Fibroblast of skin of left biceps (primary cell): ENCODE measurements at places on chromosomes 3 and 15.

DNA sequence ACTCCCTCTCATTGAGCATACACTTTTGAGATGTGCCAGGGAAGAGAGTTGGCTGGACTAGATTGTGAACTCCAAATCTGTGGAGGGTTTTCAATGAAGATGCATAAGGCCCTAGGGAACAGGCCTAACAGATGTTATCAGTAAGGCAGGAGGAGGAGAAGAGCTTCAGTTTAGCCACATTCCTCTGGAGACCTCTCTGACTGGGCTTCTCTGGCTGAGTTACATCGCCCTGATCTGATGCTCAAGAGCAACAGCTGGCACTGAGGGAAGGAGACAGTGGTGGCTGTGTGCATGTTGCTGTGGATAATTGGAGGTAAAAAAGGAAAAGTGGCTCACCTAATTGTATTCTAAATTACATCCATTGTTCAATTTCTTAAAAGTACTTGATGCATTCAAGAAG, 206.4 kb upstream of the CFAP20DC start:
- no peak for DNase-seq

DNA sequence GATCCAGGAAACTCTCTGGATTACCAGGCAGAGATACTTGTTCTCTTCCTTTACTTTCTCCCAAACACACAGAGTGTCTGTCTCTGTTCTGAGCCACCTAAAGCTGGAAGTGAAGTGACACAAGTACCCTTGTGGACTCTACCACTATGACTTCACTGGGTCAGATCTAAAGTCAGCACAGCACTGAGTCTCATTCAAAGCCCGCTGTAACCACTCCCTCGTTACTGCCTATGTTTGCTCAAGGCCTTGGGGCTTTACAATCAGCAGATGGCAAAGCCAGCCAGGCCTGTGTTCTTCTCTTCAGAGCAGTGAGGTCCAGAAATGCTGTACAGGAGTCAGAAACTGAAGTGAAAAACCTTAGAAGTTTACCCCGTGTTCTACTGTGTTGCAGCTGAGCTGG, 588.3 kb upstream of the SEMA6D start:
- no peak for DNase-seq

DNA sequence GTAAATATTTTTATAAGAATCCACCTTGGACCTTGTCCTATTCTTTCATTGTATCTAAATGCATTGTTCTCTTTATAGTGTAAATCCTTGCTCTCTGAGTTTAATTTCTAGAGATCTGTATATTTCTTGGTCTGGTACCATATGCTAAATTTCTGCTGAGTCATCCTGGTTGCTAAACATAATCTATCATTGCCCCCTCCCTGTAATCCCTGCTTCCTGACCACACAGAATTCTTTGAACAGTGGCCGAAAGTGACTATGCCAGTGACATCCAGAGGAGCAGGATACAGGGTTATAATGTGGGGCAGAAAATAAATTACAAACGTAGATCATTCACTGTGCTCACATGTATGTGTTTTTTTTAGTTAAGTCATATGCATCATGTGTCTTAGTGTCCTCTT, 143.1 kb downstream of the DIPK2A start:
- DNase-seq, result no peak

DNA sequence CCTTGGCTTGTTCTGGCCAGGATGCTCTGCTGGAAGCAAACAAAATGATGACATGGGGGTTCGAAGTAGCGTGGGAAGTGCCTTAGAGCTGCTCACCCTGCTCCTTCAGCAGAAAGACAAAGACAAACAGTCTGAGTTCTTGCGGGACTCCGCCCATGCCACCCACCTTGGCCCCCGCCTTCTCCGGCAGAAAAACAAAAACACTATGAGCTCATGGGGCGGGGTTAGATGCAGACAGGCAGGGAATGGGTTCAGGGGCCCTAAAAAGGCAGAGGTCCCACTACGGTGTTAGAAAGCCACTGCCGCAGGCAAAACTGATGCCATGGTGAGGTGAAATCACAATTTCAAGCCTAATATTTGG, 9.7 kb upstream of the NCKIPSD start:
- DNase-seq, result no peak

- DNase-seq, result no peak
These were observed 58.1 kb upstream of the TJP1 start for GRCh38 chr15:29880341-29880740.

DNA sequence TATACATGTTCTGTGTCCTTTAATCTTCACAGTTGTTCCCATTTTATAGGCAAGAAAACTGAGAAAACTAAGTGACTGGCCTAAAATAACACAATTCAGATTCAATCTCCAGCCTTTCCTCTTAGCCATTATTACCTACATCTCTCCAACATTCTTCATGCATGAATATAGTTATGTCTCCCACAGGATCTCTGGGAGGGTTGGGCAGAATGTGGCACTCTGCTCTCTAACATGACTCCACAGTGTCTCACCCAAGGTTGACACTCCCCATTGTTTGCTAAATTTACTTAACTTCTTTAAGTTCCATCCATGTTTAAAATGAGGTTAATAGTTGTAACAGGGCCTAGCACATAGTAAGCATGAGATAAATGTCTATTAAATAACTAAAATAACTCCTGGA, 276.3 kb downstream of the ERC2 start:
- no peak for DNase-seq

DNA sequence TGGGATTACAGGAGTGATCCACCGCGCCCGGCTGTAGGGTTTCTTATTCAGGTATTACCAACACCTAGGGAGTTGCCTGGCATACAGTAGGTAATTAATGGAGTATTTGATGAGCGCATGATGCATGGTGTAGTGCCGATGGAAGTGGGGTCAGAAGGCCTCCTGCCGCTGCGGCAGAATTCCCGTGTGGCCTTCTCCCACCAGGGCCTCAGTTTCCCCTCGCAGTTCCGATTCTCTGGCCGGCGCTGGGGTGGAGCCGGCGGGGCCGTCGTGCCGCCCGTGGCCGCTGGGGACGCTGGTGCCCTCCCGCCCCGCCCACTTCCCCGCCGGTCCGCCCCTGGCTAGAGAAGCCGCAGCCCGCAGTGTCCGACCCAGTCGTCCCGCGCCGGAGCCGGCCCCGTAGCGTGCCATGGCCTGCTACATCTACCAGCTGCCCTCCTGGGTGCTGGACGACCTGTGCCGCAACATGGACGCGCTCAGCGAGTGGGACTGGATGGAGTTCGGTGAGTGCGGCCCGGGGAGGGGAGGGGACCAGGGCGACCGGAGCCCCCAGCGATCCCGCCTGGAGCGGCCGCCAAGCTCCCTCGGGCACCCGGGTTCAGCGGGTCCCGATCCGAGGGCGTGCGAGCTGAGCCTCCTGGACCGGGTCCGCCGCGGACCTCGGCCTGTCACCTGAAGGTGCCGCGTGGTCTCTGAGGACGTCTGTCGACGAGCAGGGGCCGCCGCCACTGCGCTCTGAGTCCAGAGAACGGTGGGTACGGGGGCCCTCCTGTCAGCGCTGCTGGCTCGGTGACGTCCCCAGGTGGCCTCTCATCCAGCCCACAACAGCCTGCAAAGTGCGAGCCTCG, at the start of gene IRAK2:
TSS of gene IRAK2 (plus strand) at position 374 of the 848 bp plus-strand sequence. CDS start at position 410, 36 bp downstream.
- DNase-seq, result no peak

GRCh38 chr15:77596821-77597803, 35.6 kb downstream of the LINGO1 start:
- DNase-seq, result no peak

GRCh38 chr3:135018149-135018923, 223.3 kb downstream of the EPHB1 start:
- DNase-seq, result no peak

GRCh38 chr3:144221761-144222160, 250.1 kb downstream of the DIPK2A start:
- no peak for DNase-seq

DNA sequence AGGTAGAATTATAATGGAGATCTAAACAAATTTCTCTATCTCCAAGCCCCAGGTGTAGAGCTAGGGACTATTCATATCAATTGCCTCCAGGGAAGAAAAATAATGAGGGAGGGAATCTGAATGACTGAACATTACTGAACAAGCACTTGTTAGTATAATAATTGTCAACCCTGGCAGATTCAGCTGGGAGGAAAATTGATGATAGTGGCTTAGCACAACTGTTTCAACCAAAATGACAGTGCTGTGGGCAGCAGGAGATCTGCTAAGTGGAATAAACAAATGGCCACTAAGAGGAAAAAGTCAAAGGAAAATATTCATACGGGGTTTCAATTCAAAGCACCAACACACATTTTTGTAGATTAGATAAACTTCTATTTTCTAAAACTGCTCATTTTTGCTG, 294.9 kb upstream of the ZNF385D start:
- DNase-seq, result no peak
